Hematopoietic multipotent progenitor cell treated with erythropoietin and hydrocortisone succinate and interleukin-3 and kit ligand, for 17 days (in vitro differentiated cells): ENCODE measurements at places on chromosomes 13 and 19.

GRCh38 chr19:23823952-23824389 lies 65.3 kb upstream of the ZNF681 start:
- no peak for DNase-seq

GRCh38 chr13:53560556-53560955 lies 531.9 kb downstream of the OLFM4 start:
- DNase-seq: no peak

- DNase-seq: no peak
These were observed 8.5 kb upstream of the AKAP8L start for GRCh38 chr19:15427350-15427700.

DNA sequence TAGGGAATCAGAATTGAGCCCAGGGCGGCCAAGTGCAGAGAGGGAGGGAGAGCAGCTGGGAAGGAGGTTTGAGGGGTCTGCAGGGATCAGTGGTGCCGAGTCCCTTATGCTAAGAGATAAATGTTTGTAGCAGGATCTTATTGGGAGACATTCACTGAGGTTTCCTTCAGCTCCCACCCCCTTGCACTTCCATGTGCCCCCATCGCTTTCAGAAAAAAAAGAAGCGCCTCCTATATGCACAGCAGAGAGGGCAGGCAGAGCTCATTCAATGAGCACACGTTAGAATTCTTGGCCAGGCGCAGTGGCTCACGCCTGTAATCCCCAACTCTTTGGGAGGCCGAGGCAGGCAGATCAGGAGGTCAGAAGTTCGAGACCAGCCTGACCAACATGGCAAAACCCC lies 28.0 kb downstream of the CYP4F2 start:
- DNase-seq: no peak

DNA sequence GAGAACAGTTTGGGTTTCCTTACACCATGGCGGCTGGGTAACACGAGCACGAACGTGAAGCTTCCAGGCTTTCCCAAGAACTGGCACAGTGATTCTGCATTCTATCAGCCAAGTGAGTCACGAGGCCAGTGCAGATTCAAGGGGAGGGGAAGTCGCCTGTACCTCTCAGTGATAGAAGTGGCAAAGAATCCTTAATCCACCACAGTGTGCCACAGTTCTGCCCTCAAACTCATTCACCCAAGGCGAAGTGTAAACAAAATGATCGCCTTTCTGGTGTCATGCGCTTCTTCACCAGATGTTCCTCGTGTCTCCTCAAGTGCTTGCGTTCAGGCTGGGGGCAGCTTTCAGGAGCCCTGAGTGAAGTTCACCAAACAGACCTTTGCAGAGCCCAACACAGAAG lies 24.9 kb upstream of the AMER2 start:
- DNase-seq: no peak

DNA sequence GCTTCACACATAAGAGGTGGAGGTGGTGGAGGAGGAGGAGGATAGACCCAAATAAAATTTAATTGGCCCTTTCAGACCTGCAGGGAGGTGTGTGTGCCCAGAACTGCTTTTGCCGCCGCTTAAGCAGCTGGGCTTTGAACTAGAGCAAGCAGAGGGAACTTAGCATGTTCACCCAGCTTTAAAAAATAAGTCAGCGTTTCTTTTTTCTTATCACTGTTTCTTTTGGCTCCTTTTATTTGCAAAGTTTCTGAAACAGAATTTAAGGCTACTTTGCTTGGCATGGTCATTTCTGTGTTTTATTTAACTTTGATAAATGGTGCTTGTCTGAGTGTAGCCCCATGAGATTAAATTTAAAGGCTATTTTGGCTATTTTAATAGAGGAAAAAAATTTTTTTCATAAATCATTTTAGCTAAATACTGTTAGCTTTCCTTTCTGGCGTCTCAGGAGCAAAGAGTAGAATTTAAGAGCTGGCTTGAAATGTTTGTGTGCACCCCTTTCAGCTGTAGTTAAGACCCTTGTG lies 43.3 kb upstream of the RNF113B start:
- no peak for DNase-seq

GRCh38 chr13:41709511-41709910 lies 251.4 kb downstream of the VWA8 start:
- DNase-seq: no peak

DNA sequence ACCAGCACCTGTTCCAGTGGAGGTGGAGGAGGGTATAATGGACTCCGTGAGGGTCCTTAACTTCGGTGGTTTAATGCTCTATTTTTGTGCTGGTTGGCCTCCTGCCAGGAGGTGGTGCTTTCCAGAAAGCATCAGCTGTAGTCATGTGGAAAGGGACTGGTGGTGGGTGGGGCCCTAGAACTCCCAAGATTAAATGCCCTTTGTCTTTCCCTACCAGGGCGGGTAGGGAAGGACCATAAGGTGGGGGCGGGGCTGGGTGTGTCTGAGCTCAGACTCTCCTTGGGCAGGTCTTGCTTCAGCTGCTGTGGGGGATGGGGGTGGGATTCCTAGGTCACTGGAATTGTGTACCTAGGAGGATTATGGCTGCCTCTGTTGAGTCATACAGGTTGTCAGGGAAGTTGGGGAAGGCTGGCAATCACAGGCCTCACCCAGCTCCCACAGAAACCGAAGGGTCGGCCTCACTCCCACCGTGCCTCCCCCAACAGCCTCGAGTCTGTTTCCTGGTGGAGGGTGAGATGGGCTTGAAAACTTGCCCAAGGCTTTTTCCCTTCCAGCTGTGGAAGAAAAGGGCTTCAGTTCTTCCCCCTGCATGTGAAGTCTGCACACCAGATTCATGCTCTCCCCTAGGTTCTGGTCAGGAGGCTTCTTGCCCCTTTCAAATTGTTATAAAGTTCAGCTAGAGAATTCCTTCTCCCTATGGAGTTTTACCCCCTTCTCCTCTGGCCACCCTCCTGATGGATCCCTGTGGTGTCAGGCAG lies 60.3 kb upstream of the CLDN10 start:
- no peak for DNase-seq

DNA sequence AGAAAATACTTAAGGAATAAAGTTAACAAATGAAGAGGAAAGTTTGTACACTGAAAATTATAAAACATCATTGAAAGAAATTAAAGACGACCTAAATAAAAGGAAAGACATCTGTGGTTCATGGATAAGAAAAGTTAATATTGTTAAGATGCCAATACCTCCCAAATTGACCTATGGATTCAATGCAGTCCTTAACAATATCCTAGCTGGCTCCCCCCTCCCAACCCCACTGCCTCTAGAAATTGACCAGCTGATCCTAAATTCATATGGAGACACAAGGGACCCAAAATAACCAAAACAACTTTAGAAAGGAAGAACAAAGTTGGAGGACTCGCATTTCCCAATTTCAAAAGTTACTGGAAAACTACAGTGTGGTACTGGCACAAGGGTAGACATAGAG lies 28.3 kb downstream of the ZNF45 start:
- DNase-seq: no peak

- no peak for DNase-seq
These were observed 34.1 kb downstream of the INSR start for GRCh38 chr19:7260161-7260560.

- DNase-seq: peak; percentile 73
These were observed 46.8 kb downstream of the COG3 start for GRCh38 chr13:45511310-45512097.

DNA sequence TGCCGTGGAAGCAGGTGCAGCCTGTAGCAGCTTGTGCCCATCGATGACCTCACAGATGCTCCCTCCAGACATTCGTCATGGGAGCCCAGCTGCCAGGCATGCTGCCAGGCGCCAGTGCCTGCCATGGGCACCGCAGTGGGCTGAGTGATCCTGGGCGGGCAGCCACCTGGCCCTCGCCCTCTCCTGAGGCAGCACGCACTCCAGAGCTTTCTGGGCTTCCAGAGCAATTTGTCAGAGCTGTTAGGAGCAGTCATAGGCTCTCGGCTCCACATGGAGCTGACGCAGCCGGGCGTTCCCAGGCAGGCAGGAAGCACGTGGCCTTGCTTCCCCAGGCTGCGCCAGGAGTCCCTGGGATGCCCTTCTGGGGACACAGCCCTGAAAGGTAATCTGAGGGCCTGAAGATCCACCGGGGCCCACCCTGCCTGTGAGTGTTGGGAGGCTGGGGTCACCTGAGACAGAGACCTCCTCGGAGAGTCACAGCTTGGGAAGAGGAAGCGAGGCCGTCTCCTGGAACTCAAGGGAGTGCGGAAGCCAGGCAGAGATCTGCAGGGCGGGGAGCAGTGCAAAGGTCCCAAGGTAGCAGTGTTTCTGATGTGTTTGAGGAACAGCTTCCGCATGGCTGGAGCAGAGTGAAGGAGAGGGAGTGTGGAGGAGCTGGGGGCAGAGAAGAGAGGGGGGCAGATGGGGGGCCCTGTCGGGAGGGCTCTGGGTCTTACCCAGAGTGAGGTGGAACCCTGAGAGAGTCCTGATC lies 50.6 kb downstream of the DPF1 start:
- no peak for DNase-seq

DNA sequence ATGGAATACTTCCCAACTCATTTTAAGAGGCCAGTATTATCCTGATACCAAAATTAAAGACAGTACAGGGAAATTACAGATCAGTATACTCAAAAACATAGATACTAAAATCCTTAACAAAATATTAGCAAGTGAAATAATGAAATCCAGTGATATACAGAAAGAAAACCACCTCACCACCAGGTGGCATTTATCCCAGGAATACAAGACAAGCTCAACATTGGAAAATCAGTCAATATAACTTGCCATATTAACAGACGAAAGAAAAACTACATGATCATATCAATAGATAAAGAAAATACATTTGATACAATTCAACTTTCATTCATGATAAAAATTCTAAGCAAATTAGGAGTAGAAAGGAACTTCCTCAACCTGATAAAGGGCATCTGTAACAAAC lies 6.7 kb upstream of the GNA15 start:
- DNase-seq: peak; percentile 41

DNA sequence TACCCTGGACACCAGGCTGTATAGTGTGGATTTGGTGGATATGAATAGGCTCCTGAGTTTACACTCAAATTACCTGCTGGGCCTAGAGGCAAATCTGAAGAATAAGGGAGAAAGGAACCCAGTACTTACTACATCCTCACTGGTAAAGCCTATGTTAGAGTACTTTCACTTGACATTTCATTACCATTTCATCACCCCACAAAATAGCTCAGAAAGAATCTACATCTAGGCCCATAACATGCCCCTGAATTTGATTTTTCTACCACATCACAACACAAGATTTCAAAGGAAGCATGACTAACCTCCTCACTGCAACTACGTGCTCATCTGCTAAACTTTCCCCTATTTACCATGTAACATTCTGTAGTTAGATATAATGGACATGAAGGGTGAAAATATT lies 43.3 kb downstream of the VWA8 start:
- no peak for DNase-seq

GRCh38 chr19:32233885-32234284 lies 111.5 kb upstream of the ZNF507 start:
- DNase-seq: no peak

- DNase-seq: no peak
These were observed 110.5 kb upstream of the RFC3 start for GRCh38 chr13:33707449-33707848.

DNA sequence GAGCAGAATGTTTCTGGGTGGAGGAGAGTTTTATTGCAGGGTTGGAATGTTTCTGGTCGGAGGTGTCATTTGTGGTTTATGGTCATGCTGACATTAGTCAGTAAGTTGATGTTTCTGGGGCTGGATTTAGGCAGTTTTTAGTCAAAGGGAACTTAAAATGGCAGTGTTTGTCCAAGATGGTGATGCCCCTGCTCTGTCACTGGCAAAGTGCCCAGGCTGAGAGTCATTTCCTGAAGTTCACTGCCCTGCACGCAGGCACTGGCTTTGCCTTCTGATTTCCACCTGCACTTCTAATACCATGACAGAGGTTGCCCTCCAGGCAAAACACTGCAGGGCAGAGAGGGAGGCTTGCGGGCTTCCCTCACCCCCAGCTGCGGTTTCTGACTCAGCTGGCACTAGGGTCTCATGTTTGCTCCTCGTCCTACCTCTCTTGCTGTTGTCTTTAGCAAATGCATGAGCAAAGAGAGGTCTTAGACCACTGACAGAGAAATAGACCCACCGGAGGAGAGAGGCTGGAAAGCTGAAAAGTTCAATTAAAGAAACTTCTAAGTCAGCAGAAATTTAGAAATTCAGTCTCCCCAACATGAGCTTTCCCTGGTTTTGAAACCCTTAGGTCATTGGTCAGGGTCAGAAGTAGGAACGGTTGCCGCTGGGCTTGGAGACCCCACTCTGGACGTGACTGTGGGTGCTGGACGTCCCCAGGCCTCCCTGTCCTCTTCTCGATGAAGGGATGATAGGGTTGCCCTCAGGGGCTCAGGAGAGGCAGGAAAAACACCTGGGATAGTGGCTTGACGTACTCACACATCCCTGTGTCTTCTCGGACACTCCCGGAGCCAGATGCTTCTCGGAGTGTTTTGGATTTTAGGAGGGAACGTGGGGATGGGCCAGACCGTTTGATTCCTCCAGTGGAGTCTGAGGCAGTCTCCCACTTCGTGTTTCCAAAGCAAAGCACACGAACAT lies 26.3 kb downstream of the TMEM255B start:
- no peak for DNase-seq

DNA sequence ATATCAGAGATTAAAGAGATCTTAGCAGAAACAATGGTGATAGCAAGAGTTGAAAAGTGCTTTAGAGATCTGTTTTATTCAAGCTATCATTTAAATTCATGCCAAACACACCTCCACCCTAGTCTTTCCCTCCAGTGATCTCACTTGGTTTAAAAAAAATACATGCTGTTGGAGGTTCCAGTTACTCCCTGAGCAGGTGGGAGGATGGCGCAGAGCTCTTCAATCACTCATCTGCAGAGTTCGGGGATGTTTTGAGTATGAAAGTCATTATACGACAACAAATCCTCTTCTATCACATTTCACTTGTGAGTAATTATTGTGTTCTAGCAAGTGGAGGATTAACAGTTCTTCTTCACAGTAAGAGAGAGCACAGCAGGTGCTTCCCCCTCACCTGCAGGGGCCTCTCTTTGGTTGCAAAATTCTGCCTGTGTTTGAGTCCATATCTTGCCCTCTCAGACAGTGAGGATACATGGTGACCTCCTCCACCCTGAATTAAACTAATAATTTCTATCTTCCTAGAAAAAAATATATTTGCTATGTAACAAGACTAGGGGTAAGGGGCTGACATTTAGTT lies 376.7 kb downstream of the LIG4 start:
- no peak for DNase-seq

DNA sequence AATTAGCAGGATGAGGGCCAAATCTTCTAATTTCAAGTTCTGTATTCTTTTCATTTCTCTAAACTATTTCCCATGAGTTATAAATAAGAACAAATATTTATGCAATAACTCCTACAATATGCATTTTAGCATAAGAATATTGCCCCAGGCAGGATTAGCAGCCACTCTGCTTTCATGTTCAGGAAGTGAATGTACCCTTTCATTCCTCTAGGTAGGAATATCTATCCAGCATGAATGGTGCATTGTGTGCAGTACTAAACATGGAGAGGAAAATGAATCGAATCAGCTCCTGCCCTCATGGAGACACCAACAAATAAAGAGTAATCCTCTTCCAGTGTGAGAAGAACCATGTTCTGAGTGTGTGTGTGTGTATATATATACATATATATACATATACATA lies 41.0 kb downstream of the LHFPL6 start:
- no peak for DNase-seq

DNA sequence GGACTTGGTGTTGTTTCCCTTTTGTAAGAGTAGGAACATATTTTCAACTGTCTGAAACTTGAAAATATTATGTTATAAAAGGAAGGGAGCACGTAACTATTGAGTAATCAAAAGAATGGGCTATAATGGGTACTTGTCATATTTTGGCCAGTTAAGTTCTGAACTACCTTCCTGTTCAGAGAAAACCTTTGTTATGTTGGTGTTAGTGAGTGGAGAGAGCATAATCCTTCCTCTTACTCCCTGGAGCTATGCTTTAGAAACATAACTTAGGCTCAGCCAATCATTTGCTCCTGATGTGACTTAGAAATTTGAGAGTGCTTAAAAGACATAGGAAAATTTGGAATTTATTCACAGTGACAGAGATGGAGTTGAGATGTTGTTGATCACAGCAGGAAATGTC lies 482.5 kb upstream of the SPRY2 start:
- no peak for DNase-seq
